AG20443 (cell line): ENCODE measurements at places on chromosomes 12 and 14.

GRCh38 chr14:26113911-26114640 is 483.8 kb downstream of the NOVA1 start:
- no peak for DNase-seq

GRCh38 chr14:92207012-92207927 is 85.5 kb downstream of the CPSF2 start:
- DNase-seq, result no peak

- DNase-seq, result peak; percentile 41
These were observed 128.8 kb downstream of the LMNTD1 start for GRCh38 chr12:25424211-25424731.

DNA sequence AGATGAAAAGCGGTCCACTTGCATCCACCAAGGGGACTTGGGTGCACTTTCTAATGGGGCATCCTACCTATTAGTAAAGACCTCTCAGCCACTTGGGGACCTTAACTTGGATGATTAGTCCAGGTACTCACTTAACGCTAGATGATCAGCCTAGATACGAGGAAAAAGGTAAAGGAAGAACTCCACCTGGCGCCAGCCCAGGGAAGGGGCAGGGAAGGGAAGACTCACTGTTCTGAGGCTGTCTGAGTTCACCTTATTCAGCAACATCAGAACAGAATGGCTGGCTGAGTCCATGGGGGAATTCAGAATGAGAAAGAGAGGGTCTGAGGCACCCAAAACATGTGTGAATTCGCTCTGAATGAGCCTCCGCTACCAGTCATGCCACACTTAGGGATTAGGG is 7.1 kb downstream of the IL22 start:
- DNase-seq, result no peak
